GM23338 (cell line): ENCODE measurements at places on chromosomes 4 and X. TPM values are rescaled to one million over a fixed set of nuclear protein-coding genes. Genes with fewer than 3 reads are reported as not detected.

The BLTP1 gene
- total RNA-seq = 62.5 and 70.3 TPM in 2 replicates

The SLC2A9 gene
- total RNA-seq = 0.21 TPM in 1 of 2 replicates, not detected in the other

The RPS6KA6 gene
- 12.9 and 14.0 TPM in 2 replicates for total RNA-seq

DNA sequence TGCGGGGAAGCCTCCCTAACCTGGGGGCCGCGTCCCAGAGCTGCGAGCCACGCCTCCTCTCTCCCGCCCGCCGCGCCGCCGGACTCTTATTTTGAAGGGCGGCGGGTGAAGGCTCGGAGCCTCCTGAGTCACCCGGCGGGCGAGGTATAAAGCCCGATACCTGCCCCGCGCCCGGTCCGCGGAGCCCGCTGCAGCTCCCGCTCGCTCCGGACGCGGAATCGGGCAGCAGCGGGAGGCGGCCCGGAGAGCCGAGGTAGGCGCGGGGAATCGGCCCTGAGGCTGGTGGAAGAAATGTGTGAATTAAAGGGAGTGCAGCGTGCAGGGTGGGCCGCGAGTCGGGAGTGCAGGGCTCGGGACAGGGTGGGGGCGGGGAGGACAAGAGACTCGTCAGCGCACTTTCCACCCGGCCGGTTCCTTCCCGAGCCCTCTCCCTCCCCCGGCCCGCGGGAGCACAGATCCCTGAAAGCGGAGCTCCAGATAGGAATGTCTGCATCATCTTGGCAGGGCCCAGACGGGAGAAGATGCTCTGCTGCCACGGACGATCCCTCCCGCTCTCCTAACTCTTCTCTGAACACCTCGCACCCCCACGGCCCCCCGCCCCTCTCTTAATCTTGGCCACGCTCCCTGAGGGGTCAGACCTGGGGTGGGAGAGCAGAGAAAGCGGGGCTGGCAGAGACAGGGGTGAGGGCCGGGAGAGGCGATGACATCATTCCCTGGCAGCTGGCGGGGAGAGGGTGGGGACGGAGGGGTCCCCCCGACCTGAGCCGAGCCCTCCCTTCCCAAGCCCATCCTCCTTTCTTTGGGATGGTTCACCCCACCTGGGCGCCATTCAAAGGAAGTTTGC, 177.9 kb downstream of the CBR4 start:
- H3K27me3 ChIP-seq = peaks cover 28% of the 10 kb centered on the region
- peak; percentile 97 for DNase-seq
- H3K36me3 ChIP-seq = no peaks in the 10 kb centered on the region
- H3K4me3 ChIP-seq = peak overlapping the region; percentile 92
- H3K27ac ChIP-seq = peak overlapping the region; percentile 90

DNA sequence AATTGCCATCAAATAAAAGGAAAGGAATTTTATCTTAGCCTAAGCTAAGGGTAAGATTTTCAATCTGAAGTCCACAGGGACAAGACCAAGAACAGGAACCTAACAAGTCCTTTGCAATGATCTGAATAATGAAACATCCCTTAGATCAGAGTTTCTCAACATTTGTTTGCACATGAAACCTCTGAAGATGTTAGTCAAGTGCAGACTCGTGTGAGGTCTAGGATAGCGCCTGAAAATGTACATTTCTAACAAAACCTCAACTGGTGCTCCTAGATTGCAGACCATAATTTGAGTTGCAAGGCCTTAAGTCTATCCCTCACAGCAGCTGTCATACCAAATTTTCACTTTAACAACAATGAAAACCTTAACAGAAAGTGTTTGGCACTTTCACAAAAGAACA, 337.6 kb downstream of the DMD start:
- H3K27me3 ChIP-seq = no peaks in the 10 kb centered on the region
- no peak overlapping the region for H3K4me3 ChIP-seq
- no peaks in the 10 kb centered on the region for H3K4me1 ChIP-seq
- H3K27ac ChIP-seq = no peak overlapping the region

DNA sequence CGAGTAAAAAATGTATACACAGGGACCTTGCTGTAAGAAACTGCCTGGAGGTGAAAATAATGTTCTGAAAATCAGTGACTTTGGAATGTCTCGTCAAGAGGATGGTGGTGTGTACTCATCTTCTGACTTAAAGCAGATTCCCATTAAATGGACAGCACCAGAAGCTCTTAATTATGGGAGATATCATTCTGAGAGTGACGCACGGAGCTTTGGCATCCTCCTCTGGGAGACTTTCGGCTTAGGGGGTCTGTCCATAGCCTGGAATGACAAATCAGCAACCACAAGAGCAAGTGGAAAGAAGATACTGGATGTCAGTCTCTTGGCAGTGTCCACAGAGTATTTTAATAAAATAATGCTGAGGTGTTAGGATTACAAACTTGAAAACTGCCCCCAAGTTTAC, 129.4 kb downstream of the THOC2 start:
- H3K27ac ChIP-seq = no peak overlapping the region
- no peaks in the 10 kb centered on the region for H3K4me1 ChIP-seq
- no peaks in the 10 kb centered on the region for H3K27me3 ChIP-seq
- no peaks in the 10 kb centered on the region; the same call in 1 of the 2 replicates for H3K36me3 ChIP-seq
- H3K4me3 ChIP-seq = no peak overlapping the region

DNA sequence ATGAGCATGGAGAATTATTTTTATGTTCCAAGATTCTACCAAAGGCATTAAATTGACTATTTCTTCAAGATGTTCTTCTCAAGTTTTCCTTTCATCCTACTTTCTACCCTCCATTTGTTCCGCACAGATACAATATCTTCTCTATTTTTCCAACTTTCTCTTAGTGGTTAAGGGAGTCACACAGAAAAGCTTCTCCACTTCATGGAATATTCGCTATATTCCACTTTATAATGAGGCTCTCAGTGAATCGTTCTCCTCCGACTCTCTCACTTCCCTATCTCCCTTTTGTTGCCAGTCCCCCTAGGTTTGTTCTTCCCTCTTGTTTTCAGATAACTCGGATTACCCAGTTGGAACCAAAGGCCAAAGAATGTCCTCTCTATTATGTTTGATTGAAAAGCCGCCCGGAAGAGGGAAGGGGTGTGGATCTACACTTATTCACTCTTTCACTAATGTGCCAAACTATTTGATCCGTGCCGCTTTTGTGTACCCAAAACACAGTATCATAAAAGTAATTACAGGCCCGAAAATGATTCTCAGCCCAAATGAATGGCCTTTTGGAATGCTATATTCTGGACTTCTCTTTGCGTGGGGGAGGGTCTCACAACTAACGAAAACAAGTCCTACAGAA, 1.2 kb downstream of the SH3D19 start:
- peaks cover 26% of the 10 kb centered on the region for H3K4me1 ChIP-seq
- no peaks in the 10 kb centered on the region for H3K27me3 ChIP-seq
- DNase-seq = peak; percentile 73
